ENCODE measurements at places on chromosomes 13 and 19.

DNA sequence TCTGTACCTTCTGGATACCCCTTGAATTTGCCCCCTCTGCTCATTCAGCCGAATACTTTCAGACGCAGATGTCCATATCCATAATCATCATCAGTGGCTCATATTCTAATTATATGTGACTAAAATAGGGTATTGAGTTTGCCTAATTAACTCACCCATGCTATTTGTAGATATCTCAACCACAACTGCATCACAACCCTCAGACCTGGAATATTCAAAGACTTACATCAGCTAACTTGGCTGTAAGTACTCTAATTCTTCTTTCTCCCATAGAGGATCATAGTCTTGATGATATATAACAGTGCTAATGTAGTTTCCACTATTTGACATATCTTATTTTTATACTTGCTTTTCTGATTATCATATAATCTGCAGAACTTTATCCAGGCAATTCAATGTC is 35.8 kb downstream of the RXFP2 start:
- no peak for DNase-seq

DNA sequence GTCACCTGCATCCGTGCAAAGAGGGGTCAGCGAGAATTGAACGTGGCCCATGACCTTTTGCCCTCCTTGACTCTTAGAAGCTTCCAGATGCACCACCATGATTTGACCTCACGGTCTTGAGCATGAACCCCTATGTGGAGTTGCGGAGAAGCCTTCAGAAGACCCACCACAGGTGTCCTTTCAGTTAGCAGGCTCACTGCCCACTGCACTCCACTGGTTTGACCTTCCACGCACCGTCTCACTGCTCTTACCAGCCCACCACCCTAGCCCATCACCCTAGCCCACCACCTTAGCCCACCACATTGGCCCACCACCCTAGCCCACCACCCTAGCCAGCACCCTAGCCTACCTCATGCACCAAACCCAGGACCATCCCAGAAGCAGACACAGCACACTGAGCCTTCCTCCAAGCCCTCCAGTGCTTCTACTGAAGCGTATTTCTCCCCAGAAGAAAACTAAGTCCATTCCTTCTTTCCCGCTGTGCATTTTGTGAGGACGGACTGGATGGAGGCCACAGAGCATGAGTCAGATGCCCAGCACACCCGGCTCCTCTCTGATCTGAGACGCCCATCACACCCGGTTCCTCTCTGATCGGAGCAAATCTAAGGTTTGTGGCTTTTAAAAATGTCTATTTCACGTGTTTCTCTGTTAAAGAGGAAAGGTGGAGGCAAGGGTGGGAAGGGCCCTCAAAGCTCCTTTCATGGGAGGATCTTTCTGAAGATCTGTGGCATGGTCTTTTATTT is 45.8 kb downstream of the SOX1 start:
- no peak for DNase-seq

GRCh38 chr13:50927701-50928100 is 18.1 kb downstream of the RNASEH2B start:
- no peak for DNase-seq

- DNase-seq: no peak
These were observed 926.8 kb upstream of the MIR17HG start for GRCh38 chr13:90420683-90421082.

DNA sequence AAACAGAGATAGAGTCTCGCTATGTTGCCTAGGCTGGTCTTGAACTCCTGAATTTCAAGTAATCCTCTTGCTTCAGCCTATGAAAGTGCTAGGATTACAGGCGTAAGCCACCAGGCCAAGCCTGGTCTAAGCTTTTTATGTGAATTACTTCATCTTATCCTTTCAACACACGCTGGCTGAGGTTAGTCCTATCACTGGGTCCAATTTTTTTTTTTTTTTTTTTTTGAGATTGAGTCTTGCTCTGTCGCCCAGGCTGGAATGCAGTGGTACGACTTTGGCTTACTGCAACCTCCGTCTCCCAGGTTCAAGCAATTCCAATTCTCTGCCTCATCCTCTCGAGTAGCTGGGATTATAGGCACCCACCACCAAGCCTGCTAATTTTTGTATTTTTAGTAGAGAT is 10.4 kb downstream of the MYO1F start:
- DNase-seq: no peak

DNA sequence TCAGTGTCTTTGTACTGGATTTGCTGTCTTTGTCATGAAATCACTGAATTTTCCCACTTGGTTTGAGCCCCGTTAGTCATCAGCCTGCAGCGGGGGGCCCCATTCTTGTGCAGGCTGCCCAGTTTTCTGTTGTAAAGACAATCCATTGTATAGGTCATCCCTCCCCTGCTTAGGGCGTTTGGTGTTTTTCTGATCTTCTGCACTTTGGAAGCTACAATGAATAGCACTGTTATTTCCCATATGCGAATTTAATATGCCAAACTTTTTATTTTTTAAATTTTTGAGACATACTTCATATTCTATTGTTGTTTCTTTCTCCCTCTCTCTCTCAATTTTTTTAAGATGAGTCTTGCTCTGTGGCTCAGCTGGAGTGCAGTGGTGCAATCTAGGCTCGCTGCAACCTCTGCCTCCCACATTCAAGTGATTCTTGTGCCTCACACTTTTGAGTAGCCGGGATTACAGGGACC is 9.0 kb downstream of the SLC27A1 start:
- no peak for DNase-seq

- no peak for DNase-seq
These were observed at the start of gene KCNN1 for GRCh38 chr19:17966550-17967256. Gene KCNN1 (plus strand): TSS chr19:17967107. CDS start chr19:17973889, 6,782 bp downstream.

DNA sequence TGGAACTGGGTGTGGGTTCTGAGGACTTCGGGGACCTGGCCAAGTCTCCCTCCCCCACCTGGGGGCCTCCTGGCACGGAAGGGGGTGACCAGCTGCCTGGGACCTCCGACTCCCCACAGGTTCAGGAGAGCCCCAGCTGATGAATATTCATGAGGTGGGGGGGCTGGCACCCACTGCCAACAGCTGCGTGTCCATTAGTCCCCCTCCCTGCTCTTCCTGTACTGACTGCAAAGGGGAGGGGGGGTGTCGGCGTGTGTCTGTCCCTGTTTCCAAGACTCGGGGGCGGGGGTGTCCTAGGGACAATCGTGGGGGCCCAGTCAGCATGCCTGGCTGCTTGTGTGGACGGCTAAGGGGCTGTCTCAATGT is 10.6 kb upstream of the NFIX start:
- no peak for DNase-seq

GRCh38 chr13:85640727-85641126 is 158.5 kb downstream of the SLITRK6 start:
- no peak for DNase-seq

DNA sequence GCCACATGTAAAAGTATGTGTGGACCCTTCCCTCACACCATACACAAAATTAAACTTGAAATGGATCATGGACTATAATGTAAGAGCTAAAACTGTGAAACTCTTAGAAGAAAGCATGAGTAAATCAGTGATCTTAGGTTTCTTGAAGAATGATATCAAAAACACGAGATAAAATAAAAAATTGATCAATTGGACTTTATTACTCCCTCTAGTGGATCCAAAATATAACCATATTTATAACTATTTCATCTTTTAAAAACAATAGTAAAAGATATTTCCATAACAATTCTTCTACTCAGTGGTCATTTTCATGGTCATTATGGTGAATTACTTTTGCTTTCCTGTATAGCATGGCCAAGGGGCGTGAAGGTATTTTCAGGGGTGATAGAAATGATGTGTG is 174.6 kb upstream of the LSM14A start:
- DNase-seq: no peak

DNA sequence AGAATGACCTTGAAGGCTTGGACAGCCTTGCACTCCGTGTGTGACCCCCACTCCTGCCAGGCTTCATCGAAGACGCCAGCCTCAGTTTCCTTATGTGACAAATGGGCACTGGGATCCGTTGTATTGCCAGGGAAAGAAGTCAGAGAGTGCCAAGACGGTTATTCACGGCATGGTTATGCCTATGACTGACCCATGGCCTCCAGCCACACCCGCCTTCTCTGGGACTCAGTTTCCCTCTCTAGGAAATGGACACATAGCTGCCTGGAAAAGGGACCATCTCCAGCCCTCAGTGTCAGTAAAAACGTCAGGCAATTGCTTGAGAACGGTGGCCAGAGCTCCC is 915 bp upstream of the UBE2S start:
- no peak for DNase-seq

DNA sequence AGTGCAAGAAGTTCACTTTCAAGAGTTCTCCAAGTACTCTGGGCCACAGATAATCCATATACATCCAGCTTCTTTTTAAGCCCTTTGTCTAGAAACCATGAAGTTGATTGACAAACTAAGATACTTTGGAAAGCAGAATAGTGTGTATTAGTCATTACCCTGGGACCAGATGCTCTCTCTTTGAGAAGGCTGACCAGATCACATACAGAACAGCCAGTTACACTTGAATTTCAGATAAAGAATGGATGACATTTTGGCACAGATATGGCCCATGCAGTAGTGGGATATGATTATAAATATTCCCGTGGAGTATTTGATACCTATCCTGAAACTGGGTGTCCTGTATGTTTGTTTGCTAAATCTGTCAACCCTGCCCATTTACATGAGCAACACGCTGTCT is 414.2 kb downstream of the KLF5 start:
- no peak for DNase-seq

DNA sequence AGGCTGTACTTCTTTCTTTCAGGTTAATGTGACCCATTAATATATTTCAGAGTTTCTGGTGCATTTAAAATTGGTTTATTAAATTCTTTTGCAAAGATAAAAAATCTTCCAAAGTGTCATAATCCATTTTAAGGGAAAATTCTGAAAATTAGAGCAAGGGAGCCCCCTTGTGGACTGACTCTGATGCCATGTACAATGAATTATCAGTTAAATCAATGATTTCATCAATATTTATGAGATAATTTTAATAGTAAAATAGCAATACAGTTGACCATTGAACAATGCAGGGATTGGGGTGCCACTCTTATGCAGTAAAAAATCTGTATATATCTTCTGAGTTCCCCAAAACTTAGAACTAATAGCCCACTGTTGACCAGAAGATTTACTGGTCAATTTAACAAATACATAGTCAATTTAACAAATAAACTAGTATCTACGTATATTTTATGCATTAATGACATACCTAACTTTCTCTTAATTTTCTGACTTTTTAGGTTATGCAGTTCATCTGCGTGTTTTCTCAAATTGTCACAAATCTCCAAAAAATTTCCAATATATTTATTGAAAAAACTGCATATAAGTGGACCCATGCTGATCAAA is 479.1 kb upstream of the MIR17HG start:
- no peak for DNase-seq

- DNase-seq: no peak
These were observed 180.2 kb downstream of the SLITRK5 start for GRCh38 chr13:87851410-87851809.

- DNase-seq: no peak
These were observed 1.4 kb upstream of the TMPRSS9 start for GRCh38 chr19:2358548-2359173.

DNA sequence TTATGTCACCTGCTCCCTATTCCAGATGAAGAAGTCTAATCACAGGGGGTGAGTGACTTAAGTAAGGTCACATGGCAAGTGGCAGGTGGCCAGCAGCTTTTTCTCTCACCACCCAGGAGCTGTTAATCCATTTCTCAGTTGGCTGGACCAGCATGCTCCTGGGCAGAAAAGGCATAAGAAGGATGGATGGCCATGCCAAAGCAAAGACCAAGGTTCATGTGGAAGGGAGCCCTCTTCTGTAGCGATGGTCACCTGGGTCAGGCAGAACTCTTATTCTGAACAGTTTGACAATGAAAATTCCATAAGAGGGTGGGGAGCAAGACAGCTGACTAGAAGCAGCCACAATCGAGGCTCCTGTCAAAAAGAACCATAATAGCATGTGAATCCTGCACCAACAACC is 538.1 kb downstream of the SUCLA2 start:
- DNase-seq: no peak

- DNase-seq: no peak
These were observed 90.0 kb downstream of the PDS5B start for GRCh38 chr13:32676242-32676641.

GRCh38 chr19:16070366-16070990 is 5.8 kb upstream of the TPM4 start:
- DNase-seq: peak; percentile 72

GRCh38 chr19:19900139-19900728 is 512 bp upstream of the ZNF93 start:
- DNase-seq: no peak

Data from stimulated activated CD8-positive, alpha-beta memory T cell treated with anti-CD3 and anti-CD28 coated beads, Interleukin-2, amount 100 ng/mL, for 48 hours (primary cell).